ENCODE measurements at places on chromosomes 5 and 9.

- peak; percentile 82 for DNase-seq
Measured at GRCh38 chr5:141637767-141638419, 1.1 kb downstream of the RELL2 start.

- no peak for DNase-seq
Measured at GRCh38 chr5:5822729-5823257, 400.3 kb downstream of the ICE1 start.

- DNase-seq, result no peak
Measured at GRCh38 chr5:59893429-59894227, at the start of gene PDE4D. Gene PDE4D (minus strand): TSS chr5:59893726.

GRCh38 chr9:38339087-38339486, 53.4 kb upstream of the ALDH1B1 start:
- DNase-seq, result peak; percentile 30

- peak; percentile 56 for DNase-seq
Measured at GRCh38 chr9:93903886-93904648, 51.1 kb downstream of the BARX1 start.

- DNase-seq, result no peak
Measured at GRCh38 chr9:124859803-124860581, 1.8 kb downstream of the RPL35 start.

DNA sequence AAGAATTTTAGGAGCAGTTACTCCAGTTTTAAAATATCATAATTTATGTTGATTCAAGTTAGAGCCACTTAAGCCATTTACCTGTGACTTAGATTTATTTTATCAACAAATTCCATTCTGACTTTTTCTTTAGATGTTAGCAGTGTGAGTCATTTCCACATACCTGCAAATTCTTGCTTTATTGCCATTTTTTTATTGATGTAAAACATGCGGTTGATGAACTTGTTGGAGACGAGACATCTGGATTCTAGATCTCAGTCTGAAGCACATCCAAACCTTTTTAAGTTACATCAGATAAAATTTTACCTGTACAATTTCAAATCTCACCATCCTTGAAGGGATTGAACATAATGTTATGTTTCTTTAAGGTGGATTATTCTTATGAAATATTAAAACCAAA, 240.9 kb downstream of the IRX1 start:
- DNase-seq, result no peak

- no peak for DNase-seq
Measured at GRCh38 chr5:143987264-143987663, 175.3 kb downstream of the HMHB1 start.

- DNase-seq, result no peak
Measured at GRCh38 chr9:76916231-76916630, 10.3 kb upstream of the PRUNE2 start.

GRCh38 chr5:127609957-127610356, 38.9 kb upstream of the CTXN3 start:
- DNase-seq, result no peak

DNA sequence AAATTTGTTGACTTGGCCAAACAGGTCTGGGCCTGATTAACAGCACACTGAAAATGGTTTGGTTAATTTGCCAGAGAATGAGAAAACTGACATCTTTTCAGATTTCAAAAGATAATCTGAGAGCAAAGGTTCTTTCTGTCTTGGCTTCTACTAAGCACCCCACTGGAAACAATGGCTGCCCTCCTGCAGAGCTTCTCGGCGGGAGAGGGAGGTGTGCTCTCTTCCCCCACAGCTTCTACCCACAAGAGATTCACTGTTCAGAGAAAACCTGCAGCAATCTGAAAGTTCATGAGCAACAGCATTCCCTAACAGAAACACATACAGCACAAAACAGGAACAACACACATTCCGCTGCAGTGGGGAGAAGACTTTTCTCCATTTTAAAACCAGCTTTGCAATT, 3.0 kb downstream of the DNAH5 start:
- DNase-seq, result no peak

DNA sequence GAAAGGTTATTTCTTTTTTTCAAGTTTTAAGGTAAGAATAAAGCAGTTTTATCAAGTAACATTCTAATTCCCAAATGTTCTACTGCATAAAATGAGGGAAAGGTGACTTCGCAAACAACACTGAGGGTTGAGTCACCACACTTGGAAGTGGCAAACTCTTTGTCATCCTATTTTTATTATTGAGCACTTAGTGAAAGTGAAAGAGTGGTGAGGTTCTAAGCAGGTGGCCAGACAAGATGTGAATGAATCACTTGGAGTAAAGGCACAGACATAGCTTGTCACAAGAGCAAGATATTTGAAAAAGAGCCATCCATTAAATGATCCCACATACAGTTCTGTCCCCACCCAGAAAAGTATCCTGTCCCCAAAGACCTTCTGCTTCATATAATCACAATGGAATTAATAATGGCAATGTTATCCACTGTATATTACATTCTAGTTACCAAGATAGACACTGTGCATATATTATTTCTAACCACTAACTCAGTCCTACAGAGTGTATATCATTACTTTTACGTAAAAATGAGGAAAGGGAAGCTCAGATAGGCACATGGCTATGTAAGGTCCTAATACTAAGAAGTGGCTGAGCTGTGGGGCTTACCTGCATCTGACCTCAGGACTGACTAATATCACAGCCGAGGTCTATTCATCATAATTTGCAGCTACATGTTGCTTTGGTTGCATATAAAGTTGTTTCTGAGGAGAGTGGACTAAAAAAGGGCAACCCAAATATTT, 730.4 kb upstream of the MEF2C start:
- no peak for DNase-seq

DNA sequence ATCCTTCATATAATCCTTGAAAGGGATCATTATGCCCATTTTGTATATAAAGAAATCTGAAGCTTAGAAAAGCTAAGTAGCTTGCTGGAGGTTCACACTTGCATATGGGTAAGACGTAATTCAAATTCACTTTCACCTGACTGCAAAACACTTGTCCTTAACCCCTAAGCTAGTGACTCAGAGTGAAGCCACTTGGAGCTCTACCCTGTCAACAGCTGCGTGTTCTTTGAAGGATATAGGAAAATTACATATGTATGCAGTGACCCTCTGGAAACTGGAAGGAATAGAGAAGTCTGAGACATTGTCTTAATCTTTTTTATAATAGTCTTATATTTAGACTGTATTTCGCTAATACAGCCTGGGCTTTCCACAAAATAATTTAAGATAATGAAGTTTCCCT, 80.0 kb upstream of the STK32A start:
- no peak for DNase-seq
